HFFc6 (cell line): ENCODE measurements at places on chromosomes 5 and 9. TPM values are rescaled to one million over a fixed set of nuclear protein-coding genes. Genes with fewer than 3 reads are reported as not detected.

The SLC12A7 gene
- 0.22 TPM in 1 of 3 replicates, not detected in the others for total RNA-seq

The MAPKAP1 gene
- total RNA-seq, result 112 to 142 TPM (median 133 TPM) in 3 replicates

The MARCHF11 gene
- not detected in 2 replicates for total RNA-seq

- peaks cover 28% of the 10 kb centered on the region; the same call in 1 of the 2 replicates for H3K4me1 ChIP-seq
- DNase-seq, result no peak
- H3K36me3 ChIP-seq, result no peaks in the 10 kb centered on the region
- peaks cover 7% of the 10 kb centered on the region for H3K27me3 ChIP-seq
- H3K4me3 ChIP-seq, result no peak overlapping the region
These were observed 19.5 kb upstream of the TMEM174 start for GRCh38 chr5:73153513-73153912.

- no peaks in the 10 kb centered on the region for H3K36me3 ChIP-seq
- H3K27me3 ChIP-seq, result peaks cover 2% of the 10 kb centered on the region; the same call in 1 of the 2 replicates
- no peak overlapping the region for H3K27ac ChIP-seq
- DNase-seq, result no peak
- H3K4me1 ChIP-seq, result peaks cover 6% of the 10 kb centered on the region; the same call in 1 of the 2 replicates
These were observed 524.7 kb downstream of the SPATA31D1 start for GRCh38 chr9:82513242-82513751.

- no peaks in the 10 kb centered on the region for H3K27me3 ChIP-seq
- H3K36me3 ChIP-seq, result no peaks in the 10 kb centered on the region
- no peak overlapping the region for H3K4me3 ChIP-seq
- H3K27ac ChIP-seq, result no peak overlapping the region
- no peaks in the 10 kb centered on the region for H3K4me1 ChIP-seq
These were observed 97.0 kb upstream of the NR4A3 start for GRCh38 chr9:99724640-99725039.

GRCh38 chr9:74735761-74736160, 152.0 kb downstream of the TRPM6 start:
- no peak for DNase-seq
- no peaks in the 10 kb centered on the region for H3K4me1 ChIP-seq
- no peaks in the 10 kb centered on the region; the same call in 1 of the 2 replicates for H3K27me3 ChIP-seq
- H3K36me3 ChIP-seq, result no peaks in the 10 kb centered on the region

The ADRB2 gene
- total RNA-seq, result 2.1 and 3.2 TPM in 2 replicates

The RAPGEF6 gene
- total RNA-seq, result 8.2 and 8.6 TPM in 2 replicates

The LPAR1 gene
- 65.9 to 130 TPM (median 83.8 TPM) in 3 replicates for total RNA-seq

The PRDM9 gene
- total RNA-seq, result not detected in 2 replicates

- no peak overlapping the region for H3K27ac ChIP-seq
- DNase-seq, result no peak
- H3K36me3 ChIP-seq, result no peaks in the 10 kb centered on the region; the same call in 1 of the 2 replicates
- H3K4me3 ChIP-seq, result no peak overlapping the region
These were observed 149.3 kb downstream of the NTRK2 start for GRCh38 chr9:84818791-84819190.

GRCh38 chr5:360257-361027, 38.9 kb downstream of the AHRR start:
- peaks cover 60% of the 10 kb centered on the region for H3K36me3 ChIP-seq
- no peak overlapping the region for H3K4me3 ChIP-seq
- H3K27ac ChIP-seq, result no peak overlapping the region
- peaks cover 3% of the 10 kb centered on the region for H3K27me3 ChIP-seq
- DNase-seq, result no peak

GRCh38 chr5:120476063-120476462, 12.0 kb downstream of the PRR16 start:
- no peaks in the 10 kb centered on the region; the same call in 1 of the 2 replicates for H3K27me3 ChIP-seq
- H3K4me3 ChIP-seq, result no peak overlapping the region
- peak overlapping the region; percentile 2; the same call in 1 of the 2 replicates for H3K27ac ChIP-seq
- DNase-seq, result no peak
- peaks cover 85% of the 10 kb centered on the region for H3K4me1 ChIP-seq
- 0 out of 2 replicates have a peak, but pooled peaks cover 4% of the 10 kb centered on the region for H3K36me3 ChIP-seq

- peaks cover 87% of the 10 kb centered on the region for H3K4me1 ChIP-seq
- no peaks in the 10 kb centered on the region for H3K27me3 ChIP-seq
- peaks cover 5% of the 10 kb centered on the region; the same call in 1 of the 2 replicates for H3K36me3 ChIP-seq
- peak; percentile 98 for DNase-seq
- peak overlapping the region; percentile 84 for H3K4me3 ChIP-seq
These were observed 69.0 kb upstream of the GRAMD2B start for GRCh38 chr5:126354012-126354857.

The CCNJL gene
- total RNA-seq, result not detected in 3 replicates

GRCh38 chr5:62653001-62653863, 74.6 kb downstream of the LRRC70 start:
- peaks cover 3% of the 10 kb centered on the region for H3K27me3 ChIP-seq
- H3K27ac ChIP-seq, result no peak overlapping the region
- H3K36me3 ChIP-seq, result no peaks in the 10 kb centered on the region; the same call in 1 of the 2 replicates
- peaks cover 10% of the 10 kb centered on the region for H3K4me1 ChIP-seq

GRCh38 chr5:57036761-57037160, 84.8 kb upstream of the MIER3 start:
- no peak overlapping the region for H3K27ac ChIP-seq
- H3K36me3 ChIP-seq, result no peaks in the 10 kb centered on the region

DNA sequence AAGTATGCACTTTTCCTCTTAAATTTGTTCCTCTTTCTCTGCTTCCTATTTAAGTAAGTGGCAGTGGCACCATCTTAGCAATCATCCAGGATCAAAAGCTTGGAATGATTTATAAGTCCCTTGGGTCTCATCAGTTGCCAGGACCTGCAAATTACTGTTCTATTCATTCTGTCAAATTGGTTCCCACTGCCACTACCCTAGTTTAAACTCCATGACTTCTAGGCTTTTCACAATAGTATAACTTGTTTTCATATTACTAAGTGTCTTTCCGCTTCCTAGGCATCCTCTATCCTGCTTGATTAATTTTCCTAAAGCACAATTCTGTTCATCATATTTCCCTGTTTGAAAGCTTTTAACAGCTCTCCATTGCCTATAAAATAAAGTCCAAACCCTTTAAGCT, 363.9 kb upstream of the MEF2C start:
- DNase-seq, result no peak
- peaks cover 8% of the 10 kb centered on the region for H3K4me1 ChIP-seq
- H3K27me3 ChIP-seq, result 0 out of 2 replicates have a peak, but pooled peaks cover 1% of the 10 kb centered on the region
- H3K4me3 ChIP-seq, result no peak overlapping the region
- H3K27ac ChIP-seq, result no peak overlapping the region

The MSX2 gene
- total RNA-seq, result not detected in 3 replicates

- peak; percentile 22 for DNase-seq
- no peak overlapping the region for H3K27ac ChIP-seq
These were observed 1247.0 kb upstream of the ACO1 start for GRCh38 chr9:31137176-31138160.

The TSC1 gene
- total RNA-seq, result 36.0 and 42.9 TPM in 2 replicates

- H3K27me3 ChIP-seq, result peaks cover 5% of the 10 kb centered on the region; the same call in 1 of the 2 replicates
- no peak overlapping the region for H3K27ac ChIP-seq
- DNase-seq, result no peak
- H3K4me3 ChIP-seq, result no peak overlapping the region
These were observed 88.2 kb downstream of the RGS7BP start for GRCh38 chr5:64594025-64594424.

DNA sequence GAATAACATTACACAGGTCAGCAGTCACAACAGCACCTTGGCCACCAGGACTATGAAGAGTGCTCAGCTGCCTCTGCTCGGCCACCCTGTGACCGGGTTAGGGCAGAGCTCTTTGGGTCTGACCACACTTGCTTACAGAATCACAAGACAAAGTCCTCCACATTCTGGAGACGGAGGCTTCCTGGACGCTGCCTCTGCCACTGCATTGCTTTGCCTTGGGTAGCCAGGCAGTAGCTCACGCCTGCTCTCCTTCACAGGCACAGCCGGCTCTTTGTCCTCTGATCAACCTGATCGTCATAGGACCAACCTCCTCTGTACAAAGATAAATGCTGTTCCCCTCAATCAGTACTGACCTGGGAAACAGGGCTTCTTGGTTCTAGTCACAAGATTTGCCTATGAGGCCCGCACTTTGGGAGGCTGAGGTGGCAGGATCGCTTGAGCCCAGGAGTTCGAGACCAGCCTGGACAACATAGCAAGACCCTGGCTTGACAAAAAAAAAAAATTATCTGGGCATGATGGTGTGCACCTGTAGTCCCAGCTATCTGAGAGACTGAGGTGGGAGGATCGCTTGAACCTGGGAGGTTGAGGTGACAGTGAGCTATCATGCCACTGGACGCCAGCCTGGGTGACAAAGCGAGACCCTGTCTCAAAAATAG, 128.4 kb upstream of the IER5L start:
- no peak overlapping the region for H3K4me3 ChIP-seq
- peaks cover 16% of the 10 kb centered on the region for H3K36me3 ChIP-seq
- no peak overlapping the region for H3K27ac ChIP-seq
- no peak for DNase-seq
- H3K27me3 ChIP-seq, result peaks cover 13% of the 10 kb centered on the region
- peaks cover 7% of the 10 kb centered on the region; the same call in 1 of the 2 replicates for H3K4me1 ChIP-seq

DNA sequence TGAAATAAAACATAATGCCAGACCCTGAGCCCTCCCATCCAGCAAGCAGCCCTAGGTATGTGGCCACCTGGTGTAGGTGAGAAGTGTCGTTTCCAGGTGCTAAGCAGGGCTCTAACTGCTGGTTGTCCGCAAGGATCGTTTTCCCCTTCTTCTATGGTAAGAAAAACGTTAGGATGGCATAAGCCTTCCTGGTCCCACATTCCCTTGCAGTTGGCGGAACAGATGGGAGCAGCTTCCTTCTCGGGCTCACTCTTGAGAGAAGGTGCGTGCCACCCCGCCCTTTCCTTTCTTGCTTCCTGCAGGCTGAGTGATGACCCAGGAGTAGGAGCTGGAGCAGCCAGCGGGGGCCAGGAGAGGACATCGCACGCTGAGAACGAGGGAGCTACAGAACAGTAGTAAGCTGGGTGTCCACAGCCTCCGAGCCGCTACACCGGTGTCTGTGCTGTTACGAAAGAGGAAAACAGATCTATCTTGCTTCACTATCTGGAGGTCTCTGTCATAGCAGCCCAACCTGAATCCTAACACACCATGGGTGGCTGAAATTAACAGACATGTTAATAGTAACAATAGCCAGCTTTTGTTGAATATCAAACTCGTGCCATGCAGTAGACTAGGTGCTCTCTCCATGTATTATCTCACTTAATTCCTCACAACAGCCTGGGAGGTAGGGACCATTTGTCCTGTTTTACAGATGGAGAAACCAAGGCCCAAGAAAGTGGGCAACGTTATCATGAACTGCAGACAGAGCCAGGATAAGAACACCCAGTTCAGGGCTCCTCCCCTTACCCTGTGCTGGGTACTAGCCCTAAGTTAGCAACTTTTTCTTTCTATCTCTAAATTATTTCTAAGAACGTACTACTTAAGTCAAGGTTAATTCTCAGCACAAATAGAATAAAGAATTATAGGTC, 139.8 kb downstream of the COL23A1 start:
- H3K36me3 ChIP-seq, result no peaks in the 10 kb centered on the region
- DNase-seq, result no peak
- no peak overlapping the region for H3K27ac ChIP-seq
- no peaks in the 10 kb centered on the region for H3K4me1 ChIP-seq
